ENCODE measurements at places on chromosomes 7 and 10. TPM values are rescaled to one million over a fixed set of nuclear protein-coding genes. Genes with fewer than 3 reads are reported as not detected.

The CALHM3 gene
- polyA plus RNA-seq: not detected

The RET gene
- polyA plus RNA-seq: 1.7 TPM

The CLCN1 gene
- 2.5 TPM for polyA plus RNA-seq

GRCh38 chr10:97542169-97543024 is 30.2 kb upstream of the ANKRD2 start:
- DNase-seq: peak; percentile 98

- DNase-seq: no peak
Measured at GRCh38 chr10:69792341-69792740, 9.4 kb upstream of the COL13A1 start.
